Activated CD4-positive, alpha-beta T cell treated with anti-CD3 and anti-CD28 coated beads for 36 hours (primary cell): ENCODE measurements at places on chromosomes 1 and 21. TPM values are rescaled to one million over a fixed set of nuclear protein-coding genes. Genes with fewer than 3 reads are reported as not detected.

GRCh38 chr1:165680303-165680702 lies 18.1 kb downstream of the ALDH9A1 start:
- no peak for DNase-seq

GRCh38 chr1:223129229-223129901 lies 13.7 kb downstream of the TLR5 start:
- DNase-seq, result peak; percentile 81

DNA sequence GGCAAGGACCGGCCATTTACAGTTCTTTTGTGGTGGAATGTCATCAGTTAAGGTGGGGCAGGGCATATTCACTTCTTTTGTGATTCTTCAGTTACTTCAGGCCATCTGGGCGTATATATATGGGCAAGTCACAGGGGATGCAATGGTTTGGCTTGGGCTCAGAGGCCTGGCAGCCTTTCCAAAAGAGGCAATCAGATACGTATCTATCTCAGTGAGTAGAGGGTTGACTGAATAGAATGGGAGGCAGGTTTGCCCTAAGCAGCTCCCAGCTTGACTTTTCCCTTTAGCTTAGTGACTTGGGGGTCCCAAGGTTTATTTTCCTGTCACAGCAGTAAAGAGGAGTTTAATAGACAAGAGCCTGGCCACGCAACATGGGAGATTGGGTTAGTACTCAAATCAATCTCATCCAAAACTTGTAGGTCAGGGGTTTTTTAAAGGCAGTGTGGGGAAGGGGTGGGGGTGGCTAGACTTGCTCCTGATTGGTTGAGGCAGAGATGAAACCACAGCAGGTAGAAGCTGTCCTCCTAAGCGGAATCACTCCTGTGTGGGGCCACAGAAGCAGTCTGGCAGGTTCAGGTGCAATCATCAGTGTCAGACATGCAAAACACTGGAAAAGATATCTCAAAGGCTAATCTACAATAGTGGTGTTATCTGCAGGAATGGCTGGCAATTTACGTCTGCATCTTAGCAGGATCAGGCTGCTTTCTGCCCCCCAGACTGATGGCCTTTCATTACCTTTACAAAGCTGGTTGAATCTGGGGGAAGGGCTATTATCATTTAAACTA lies 112.9 kb downstream of the TLR5 start:
- DNase-seq, result no peak

- DNase-seq, result no peak
Observed at GRCh38 chr21:38807986-38808385, 2.3 kb downstream of the ETS2 start.

GRCh38 chr21:21003701-21004100 lies 5.5 kb downstream of the NCAM2 start:
- peak; percentile 6 for DNase-seq

DNA sequence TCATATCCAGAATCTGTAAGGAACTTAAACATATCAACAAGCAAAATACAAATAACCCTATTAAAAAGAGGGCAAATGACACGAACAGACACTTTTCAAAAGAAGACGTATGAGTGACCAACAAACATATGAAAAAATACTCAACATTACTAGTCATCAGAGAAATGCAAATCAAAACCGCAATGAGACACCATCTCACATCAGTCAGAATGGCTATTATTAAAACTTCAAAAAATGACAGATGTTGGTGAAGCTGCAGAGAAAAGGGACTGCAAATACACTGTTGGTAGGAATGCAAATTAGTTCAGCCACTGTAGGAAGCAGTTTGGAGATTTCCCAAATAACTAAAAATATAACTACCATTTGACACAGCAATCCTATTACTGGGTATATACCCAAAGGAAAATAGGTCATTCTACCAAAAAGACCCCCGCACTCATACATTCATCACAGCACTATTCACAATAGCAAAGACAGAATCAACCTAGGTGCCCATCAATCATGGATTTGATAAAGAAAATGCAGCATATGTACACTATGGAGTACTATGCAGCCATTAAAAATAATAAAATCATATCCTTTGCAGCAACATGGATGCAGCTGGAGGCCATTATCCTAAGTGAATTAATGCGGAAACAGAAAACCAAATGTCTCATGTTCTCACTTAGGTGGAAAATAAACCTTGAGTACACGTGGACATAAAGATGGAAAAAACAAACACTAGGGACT lies 230.1 kb upstream of the RAB4A start:
- no peak for DNase-seq

GRCh38 chr21:25640202-25640942 lies 1.3 kb downstream of the JAM2 start:
- DNase-seq, result peak; percentile 26

DNA sequence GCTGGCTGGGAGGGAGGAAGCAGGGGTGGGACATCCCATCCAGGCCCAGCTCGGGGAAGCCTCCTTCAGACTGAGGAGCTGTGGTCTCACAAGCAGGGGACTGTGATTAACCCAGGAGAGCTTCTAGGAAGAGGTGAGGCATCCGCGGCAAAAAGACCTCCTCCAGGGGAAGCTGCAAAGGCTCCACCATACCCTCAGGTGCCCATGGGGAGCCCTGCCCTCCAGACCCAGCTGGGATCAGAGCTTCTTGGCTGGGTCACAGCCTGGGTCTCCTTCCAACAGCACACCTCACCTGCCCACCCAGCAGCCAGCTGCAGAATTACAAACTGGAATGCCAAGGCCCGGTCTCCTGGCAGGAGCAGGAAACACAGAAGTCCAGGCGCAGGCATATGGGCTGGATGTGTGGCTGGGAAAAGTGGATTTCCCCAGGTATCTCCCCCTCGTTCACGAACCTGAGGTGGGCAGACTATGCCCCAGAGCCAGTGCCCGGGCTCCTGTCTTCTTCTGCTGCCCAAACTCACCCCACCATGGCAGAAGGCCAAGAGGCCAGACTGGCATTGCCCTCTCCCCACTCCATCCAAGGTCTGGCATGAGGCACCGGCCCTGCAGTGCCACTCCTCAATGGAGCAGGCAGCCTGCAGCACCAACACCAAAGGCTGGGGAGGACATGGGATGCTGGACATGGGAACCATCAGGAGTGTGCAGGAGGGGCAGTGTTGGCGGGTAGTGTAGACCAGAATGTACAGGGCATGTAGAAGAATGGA lies 15.4 kb upstream of the ARF1 start:
- DNase-seq, result no peak

DNA sequence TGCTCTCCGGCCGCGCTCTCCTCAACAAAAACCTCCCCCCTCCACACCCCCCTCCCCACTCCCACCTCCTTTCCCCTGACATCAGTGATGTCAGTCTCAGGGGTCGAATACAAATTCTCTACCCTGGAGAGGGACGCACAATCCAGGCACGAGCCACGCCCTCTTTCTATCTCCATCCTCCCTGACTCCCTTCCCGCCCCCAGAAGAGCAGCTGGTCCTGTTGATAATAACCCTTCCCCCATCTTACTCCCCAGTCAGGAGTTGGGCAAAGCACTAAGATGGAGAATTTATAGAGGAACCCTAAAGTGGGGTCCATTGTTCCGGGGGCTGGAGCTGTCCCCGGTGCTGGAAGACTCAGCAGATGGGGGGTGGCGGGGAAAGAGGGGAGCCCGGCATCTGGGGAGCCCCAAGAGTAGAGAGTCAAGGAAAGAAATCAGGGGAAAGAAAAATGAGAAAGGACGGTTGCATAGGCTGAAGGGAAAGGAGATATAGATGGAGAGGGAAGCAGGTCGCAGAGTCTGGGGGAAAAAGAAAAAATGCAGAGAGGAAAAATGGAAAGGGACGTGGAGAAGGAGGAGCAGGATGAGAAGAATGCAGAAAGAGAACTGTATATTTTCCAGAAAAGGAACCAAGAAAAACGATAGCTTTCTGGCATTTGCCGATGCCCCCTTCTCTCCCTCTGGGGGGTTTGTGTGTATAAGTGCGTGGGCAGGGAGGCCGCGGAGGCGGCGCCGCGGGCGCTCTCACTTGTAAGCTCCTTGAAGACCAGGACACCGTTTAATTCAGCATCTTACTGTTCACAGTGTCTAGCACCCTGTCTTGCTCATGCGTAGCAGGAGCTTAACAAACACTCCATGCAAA lies at the start of gene CELF3:
Gene CELF3 (minus strand): TSS at position 33 of the 861 bp plus-strand sequence. CDS start 783 bp downstream, outside the sequence.
- peak; percentile 17 for DNase-seq

DNA sequence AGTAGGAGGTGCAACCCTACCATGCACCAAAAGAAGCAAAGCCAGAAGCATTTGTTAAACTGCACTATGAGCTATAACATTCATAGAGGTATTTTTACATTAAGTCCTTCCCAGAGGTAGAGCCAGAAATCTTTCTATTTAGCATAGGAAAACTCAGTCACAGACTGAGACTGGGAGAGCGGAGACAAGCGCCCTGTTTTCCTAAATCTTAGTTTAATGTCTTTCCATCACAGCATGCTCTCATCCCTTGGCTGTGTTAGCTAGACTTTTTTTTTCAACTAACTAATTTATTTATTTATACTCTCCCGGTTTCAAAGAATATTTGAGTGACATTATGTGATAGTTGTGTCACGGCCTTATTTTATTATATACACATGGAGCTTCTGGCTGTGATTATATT lies 304.1 kb downstream of the LMX1A start:
- DNase-seq, result no peak

DNA sequence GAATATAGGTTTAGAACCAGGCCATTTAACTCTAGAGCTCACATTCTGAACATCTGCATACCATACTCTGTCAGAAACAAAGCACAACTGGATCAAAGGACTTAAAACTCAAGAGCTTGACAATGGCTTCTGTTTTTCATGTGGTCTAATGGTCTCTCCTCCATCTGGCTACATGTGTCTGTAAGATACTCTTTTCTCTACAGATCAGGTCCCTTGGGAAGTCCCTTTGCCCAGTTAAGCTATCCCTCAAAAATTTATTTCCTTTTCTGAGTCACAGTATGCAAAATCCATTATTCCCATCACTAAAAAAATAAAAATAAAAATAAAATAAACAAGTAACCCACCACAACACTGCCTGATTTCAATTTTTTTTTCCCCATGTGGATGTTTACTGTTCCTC lies 357.0 kb upstream of the PRMT6 start:
- no peak for DNase-seq

- DNase-seq, result no peak
Observed at GRCh38 chr1:42876009-42876408, 29.6 kb downstream of the ZNF691 start.

DNA sequence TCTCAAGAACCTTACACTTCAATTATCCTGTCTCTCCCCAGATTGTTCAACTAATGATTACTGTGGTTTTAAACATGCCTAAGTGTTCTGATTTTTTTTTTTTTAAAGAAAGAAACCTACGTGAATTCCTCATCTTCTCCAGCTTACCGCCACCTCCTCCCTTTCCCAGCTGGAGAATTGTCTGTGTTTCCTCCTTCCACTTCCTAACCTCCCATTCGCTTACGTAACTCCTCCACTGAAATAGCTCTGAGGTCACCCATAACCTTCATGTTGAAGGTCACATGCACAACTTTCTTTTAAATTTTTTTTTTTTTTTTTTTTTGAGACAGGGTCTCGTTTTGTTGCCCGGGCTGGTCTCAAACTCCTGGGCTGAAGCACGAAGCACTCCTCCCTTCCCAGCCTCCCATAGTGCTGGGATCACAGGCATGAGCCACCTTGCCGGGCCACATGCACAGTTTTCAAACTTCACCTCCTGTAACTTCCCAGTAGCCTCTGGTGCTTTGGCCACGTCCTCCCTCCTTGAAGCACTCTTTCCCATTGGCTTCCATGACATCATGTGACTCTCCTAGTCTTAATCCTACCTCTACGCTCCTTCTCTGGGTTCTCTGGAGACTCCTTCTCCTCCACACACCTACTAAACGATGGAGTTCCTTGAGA lies 9.8 kb upstream of the CAPZB start:
- DNase-seq, result no peak

DNA sequence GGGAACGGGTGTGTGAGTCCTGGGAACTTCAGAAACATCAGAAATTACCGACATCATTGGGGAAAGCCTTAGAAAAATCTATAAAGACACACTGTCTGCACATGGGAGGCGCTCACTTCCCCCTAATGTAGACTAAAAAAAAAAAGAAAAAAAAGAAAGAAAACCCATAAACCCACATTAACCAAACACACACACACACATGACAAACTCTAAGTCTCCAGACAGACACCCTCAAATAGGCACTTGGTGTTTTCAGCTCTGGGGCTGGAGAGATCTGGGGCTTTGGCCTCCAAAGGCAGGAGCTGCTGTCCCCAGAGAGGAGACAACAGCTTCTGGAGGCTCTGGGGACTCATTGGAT lies 13.2 kb upstream of the SDHB start:
- no peak for DNase-seq

DNA sequence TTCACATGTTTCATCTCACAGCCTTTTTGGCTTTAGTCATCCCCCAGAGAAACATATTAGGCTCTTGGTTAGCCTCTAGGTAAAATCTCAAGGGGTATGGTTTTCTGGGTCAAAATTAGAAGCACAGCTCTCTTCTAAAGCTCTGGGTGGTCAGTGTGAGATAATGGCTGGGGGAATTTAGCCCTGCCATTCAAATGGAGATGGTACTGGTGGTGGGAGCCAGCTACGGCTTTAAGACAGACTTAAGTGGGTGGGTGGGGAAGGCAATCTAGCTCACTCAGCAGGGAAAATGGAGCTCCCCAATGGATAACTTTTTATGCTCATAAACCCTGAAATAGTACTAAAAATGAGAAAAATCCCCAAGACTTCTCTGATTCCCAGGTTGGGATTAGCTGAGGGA lies 5.7 kb downstream of the TEX38 start:
- no peak for DNase-seq

DNA sequence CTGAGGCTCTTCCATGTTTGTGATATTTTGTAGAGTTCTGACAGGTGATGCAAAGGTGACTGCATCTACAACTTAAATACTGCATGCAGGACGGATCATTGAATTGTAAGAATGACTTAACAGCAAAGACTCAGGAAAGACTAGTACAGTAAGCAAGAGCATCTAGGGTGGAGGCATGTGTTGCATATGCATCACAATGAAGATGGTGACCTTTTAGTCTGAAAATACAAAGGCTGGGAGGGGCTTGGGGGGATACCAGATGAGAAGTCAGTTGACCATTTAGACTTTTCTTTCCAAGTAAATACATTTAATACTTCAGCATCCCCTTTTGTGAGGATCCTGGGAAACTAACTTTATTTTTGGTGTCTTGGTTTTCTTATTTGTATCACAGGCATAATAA lies 145.5 kb downstream of the NUF2 start:
- no peak for DNase-seq

- no peak for DNase-seq
Observed at GRCh38 chr1:15691434-15692032, 7.4 kb downstream of the PLEKHM2 start.

- peak; percentile 45 for DNase-seq
Observed at GRCh38 chr1:39490596-39491145, 765 bp upstream of the BMP8A start.

- peak; percentile 36 for DNase-seq
Observed at GRCh38 chr1:2529784-2530512, at the start of gene HES5. Gene HES5 (minus strand): TSS chr1:2530263. CDS start chr1:2530164, 99 bp downstream.

Gene OR2G6
- total RNA-seq, result not detected

Gene KAZN
- 0.89 TPM for total RNA-seq

Gene TSSK3
- total RNA-seq, result 1.6 TPM

Gene ANKRD65
- total RNA-seq, result not detected

Gene ADIPOR1
- total RNA-seq, result 85.1 TPM

Gene CFHR1
- not detected for total RNA-seq

Gene LCE1A
- not detected for total RNA-seq
